Uterus (tissue), 4 donors: ENCODE measurements at places on chromosomes 11 and 22. TPM values are rescaled to one million over a fixed set of nuclear protein-coding genes. Genes with fewer than 3 reads are reported as not detected.

DNA sequence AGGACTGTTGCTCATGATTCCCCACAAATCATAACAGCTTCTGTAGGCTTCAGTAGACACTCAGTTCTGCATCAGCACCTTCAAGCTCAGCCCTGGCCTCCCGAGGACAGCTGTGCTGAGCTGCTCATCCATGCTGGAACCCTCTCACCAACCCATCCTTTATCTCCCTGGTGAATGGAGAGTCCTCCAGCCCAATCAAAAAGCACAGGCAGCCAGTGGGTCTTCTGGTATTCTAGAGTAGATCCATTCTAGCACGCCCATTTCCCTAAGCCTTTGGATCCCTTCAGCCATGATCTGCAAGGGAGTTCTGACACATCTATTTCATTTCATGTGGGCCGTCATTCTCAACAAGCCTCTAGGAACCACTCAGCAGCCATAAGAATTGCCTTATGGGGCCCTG is 44.6 kb upstream of the SPATA19 start:
- no peak overlapping the region for H3K4me3 ChIP-seq
- H3K4me1 ChIP-seq: no peaks in the 10 kb centered on the region
- DNase-seq: no peak
- no peak overlapping the region for H3K27ac ChIP-seq
- no peaks in the 10 kb centered on the region for H3K27me3 ChIP-seq

DNA sequence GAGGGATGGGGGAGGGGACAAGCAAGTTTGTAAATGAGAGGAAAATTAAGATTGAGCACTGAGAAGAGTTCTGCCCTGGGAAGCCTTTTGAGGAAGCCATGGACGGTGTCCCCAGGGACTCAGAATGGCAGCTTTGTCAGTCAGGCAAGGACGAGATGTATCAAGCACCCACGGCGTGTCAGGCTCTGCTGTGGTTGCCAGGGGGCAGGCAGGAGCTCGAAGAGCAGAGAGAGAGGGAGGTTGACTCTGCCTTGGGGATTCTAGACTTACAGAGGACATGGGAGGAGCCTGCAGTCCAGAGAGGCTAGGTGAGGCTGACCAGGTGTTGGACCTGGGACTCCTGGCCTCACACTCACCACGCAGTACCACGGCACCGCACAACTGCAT is 29.1 kb upstream of the SYT7 start:
- no peaks in the 10 kb centered on the region for H3K27me3 ChIP-seq
- H3K27ac ChIP-seq: no peak overlapping the region
- no peak for DNase-seq

Gene JOSD1
- 24.4 TPM for total RNA-seq

- no peaks in the 10 kb centered on the region for H3K27me3 ChIP-seq
- H3K27ac ChIP-seq: no peak overlapping the region
- H3K36me3 ChIP-seq: no peaks in the 10 kb centered on the region
- no peak overlapping the region for H3K4me3 ChIP-seq
- H3K4me1 ChIP-seq: peaks cover 15% of the 10 kb centered on the region
- DNase-seq: no peak
These were observed 64.2 kb downstream of the HIPK3 start for GRCh38 chr11:33321422-33321821.

DNA sequence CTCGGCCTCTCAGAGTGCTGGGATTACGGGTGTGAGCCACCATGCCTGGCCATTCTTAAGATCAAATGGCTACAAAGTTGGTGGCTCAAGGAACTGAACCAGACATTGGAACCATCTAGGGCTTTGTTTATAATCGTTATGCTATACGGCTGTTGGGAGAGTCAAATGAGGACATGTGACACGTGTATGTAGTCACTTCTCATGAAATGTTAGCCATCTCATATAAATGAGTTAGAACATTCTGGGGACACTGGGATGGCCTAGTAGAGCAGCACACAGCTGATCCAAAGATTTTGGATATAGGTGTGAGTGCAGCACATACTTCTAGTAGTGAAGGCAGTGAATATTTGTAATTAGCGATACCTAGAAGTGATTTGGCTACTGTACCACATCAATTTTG is 6.6 kb upstream of the RBM4 start:
- no peaks in the 10 kb centered on the region for H3K4me1 ChIP-seq
- H3K4me3 ChIP-seq: no peak overlapping the region
- H3K36me3 ChIP-seq: no peaks in the 10 kb centered on the region
- DNase-seq: no peak

- H3K27ac ChIP-seq: no peak overlapping the region
- no peak for DNase-seq
- H3K27me3 ChIP-seq: no peaks in the 10 kb centered on the region
- H3K4me3 ChIP-seq: no peak overlapping the region
- H3K4me1 ChIP-seq: no peaks in the 10 kb centered on the region
- no peaks in the 10 kb centered on the region for H3K36me3 ChIP-seq
These were observed 11.6 kb upstream of the APOBEC3B start for GRCh38 chr22:38970551-38970950.

Gene CCDC87
- not detected for total RNA-seq

DNA sequence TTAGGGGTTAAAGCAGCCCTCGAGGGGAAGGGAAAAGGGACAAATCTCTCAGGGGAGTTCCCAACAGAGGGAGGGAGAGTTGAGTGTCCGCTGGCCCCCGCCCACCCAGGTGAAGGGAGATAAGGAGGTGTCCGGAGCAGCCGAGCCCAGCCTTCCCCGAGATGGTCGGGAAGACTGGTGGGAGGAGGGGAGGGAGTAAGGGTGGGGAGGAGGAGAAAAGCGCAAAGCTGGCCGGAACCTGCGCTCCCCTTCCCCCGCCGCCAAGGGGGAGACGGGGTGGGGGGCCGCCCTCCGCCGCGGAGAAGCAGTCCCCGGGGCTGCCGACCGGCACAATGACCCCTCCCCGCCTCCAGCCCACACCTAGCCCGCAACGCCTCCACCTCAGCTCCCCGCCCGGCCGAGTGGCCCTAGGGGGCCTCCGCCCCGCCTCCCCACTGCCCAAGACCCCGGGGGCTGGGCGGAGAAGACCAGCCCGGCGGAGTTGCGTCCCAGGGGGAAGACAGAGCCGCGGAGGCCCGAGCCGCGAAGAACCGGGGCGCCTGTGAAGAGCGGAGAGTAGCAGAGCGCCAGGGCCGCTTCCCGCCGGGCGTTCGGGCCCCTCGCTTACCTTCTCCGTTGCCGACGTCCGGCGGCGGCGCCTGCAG is 479 bp downstream of the RSF1 start:
- H3K4me3 ChIP-seq: peak overlapping the region; percentile 91
- peaks cover 10% of the 10 kb centered on the region for H3K4me1 ChIP-seq
- H3K27me3 ChIP-seq: no peaks in the 10 kb centered on the region
- no peaks in the 10 kb centered on the region for H3K36me3 ChIP-seq

Gene PPFIBP2
- total RNA-seq: 36.2 TPM

DNA sequence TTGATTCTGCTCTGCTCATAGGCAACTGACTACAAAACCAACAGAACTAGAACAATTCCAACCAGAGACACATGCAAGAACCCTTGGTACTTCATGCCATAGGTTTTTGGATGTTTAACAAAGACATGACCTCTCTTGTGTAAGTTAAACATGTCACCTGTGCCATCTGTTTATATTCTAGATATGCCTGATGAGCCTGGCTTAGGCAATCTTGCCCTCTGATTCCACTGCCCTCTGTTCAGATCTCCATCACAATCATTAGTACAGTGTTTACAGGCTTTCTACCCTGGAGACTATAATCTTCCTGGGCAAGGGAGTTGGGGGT is 40.8 kb downstream of the ABTB2 start:
- H3K4me3 ChIP-seq: no peak overlapping the region
- peaks cover 7% of the 10 kb centered on the region for H3K4me1 ChIP-seq
- no peaks in the 10 kb centered on the region for H3K27me3 ChIP-seq
- no peak overlapping the region for H3K27ac ChIP-seq

- peak; percentile 48 for DNase-seq
- H3K4me1 ChIP-seq: no peaks in the 10 kb centered on the region
- H3K36me3 ChIP-seq: no peaks in the 10 kb centered on the region
- no peaks in the 10 kb centered on the region for H3K27me3 ChIP-seq
These were observed 19.1 kb downstream of the RPUSD4 start for GRCh38 chr11:126192361-126192760.

GRCh38 chr11:68968306-68969250 is 12.2 kb downstream of the MRGPRD start:
- H3K36me3 ChIP-seq: no peaks in the 10 kb centered on the region
- H3K27ac ChIP-seq: no peak overlapping the region
- peak; percentile 29 for DNase-seq

Gene KLHL35
- total RNA-seq: 2.5 TPM

DNA sequence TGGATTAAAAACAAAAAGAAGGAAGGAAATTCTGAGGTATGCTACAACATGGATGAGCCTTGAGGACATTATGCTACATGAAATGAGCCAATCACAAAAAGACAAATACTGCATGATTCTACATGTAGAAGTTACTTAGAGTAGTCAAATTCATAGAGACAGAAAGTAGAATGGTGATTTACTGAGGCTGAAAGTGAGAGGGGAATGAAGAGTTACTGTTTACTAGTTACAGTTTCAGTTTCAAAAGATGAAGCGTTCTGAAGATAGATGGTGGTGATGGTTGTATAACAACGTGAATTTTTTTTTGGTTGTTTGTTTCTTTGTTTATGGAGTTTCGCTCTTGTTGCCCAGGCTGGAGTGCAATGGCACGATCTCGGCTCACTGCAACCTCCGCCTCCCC is 9.5 kb downstream of the OR5P2 start:
- no peak for DNase-seq
- H3K4me1 ChIP-seq: no peaks in the 10 kb centered on the region
- no peaks in the 10 kb centered on the region for H3K36me3 ChIP-seq
- no peak overlapping the region for H3K4me3 ChIP-seq
- H3K27ac ChIP-seq: no peak overlapping the region

GRCh38 chr22:18068381-18068988 is 9.3 kb upstream of the PEX26 start:
- H3K27ac ChIP-seq: peak overlapping the region; percentile 99
- H3K36me3 ChIP-seq: no peaks in the 10 kb centered on the region
- no peaks in the 10 kb centered on the region for H3K27me3 ChIP-seq
- no peaks in the 10 kb centered on the region for H3K4me1 ChIP-seq

Gene MS4A6A
- 51.7 TPM for total RNA-seq

DNA sequence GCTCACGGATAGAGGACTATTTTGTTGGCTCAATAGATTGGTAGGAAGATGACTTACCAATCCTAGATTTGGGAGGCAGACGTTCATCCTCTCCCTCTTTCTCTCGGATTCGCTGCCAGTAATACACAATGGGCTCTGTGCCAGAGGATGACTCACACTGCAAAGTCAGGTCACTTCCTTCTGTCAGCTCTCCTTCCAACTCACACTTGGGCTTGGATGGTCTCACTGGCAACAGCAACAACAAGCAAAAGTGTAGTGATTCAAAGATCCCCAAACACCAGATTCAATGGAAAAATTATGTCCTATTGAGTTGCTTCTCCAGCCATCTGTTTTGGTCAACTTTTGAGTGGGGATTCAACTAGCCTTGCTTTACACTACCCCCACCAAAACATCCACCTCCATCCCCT is 21.7 kb upstream of the HSPA8 start:
- DNase-seq: peak; percentile 85
- no peaks in the 10 kb centered on the region for H3K27me3 ChIP-seq

GRCh38 chr11:39149214-39149613 is 2310.2 kb downstream of the LRRC4C start:
- H3K4me1 ChIP-seq: no peaks in the 10 kb centered on the region
- DNase-seq: no peak

DNA sequence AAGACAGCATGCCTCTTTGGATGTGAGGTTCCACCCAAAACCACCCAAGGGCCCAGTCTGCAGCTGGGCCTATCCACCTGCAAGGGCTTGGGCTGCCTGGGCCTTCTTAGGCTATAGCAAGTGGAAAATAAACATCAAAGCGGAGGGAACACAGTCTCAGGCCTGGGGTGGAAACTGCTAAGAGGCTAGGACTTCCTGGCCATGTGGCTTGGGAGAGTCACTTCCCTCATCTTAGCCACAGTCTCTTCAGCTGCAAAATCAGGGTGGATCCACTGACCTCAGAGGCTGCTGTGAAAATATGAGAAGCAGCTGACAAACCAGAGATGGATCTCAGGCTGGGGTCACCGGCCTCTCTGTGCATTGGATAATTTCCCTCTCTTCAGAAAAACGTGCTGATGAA is 30.6 kb upstream of the TFIP11 start:
- no peaks in the 10 kb centered on the region for H3K4me1 ChIP-seq
- no peaks in the 10 kb centered on the region for H3K27me3 ChIP-seq
- no peaks in the 10 kb centered on the region for H3K36me3 ChIP-seq
- no peak overlapping the region for H3K4me3 ChIP-seq
- H3K27ac ChIP-seq: no peak overlapping the region
- no peak for DNase-seq
